ENCODE measurements at places on chromosomes 1 and 21.

GRCh38 chr1:30329802-30330557, 393.4 kb downstream of the MATN1 start:
- DNase-seq = no peak

GRCh38 chr1:64963466-64963865, 2.9 kb downstream of the JAK1 start:
- DNase-seq = no peak

DNA sequence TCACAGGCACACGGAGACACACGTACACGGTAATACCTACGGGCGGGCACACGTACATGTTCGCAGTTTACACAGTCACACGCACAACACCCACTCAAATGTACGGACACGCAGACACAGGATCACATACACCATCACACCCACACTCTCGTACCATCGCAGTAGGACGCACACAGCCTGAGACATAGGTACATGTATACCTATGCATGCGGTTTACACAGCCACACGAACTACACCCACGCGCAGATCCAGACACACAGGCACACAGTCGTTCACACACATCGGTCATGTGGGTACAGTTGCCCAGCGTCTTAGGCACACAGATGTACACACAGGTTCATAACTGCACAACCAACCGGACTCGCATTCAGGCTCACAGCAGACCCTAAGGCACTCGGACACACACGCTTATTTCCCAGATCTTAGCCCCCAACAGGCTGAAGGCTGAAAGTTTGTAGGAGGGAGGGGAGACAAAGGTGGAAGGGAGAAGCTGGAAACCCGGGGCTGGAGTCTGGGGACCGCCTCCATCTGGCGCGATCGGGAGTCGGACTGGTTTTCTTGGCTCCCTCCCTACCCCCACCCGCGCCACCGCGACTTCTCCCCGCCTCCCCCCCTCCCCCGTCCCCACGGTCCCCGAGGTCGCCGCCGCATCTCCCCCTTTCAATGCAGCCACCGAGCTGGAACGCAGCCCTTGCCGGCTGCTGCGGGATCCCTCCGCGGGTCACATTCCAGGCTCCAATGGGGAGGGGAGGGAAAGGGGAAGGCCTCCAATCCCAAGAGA, 51.9 kb upstream of the SYNC start:
- DNase-seq = no peak

DNA sequence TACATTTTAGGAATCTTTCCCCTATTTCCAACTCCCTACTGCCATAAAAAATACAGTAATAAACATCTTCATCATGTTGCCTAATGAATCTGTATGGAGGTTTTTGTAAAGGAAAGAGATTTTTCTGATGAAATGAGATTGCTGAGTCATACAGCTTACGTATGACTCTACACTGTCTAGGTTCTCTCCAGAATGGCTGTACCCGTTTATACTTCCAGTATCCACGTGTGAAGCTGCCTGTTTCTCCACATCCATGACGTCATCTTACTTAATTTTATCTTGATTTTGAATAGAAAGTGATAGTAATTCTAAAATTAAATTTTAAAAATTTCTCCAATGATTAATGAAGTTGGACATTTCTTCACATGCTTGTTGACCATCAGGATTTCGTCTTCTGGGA, 103.7 kb downstream of the COQ8A start:
- DNase-seq = no peak

- no peak for DNase-seq
Observed at GRCh38 chr1:42463921-42464320, 835 bp downstream of the CCDC30 start.

GRCh38 chr21:43716376-43717165, 2.4 kb upstream of the PDXK start:
- DNase-seq = no peak

- no peak for DNase-seq
Observed at GRCh38 chr1:39789571-39790110, 976 bp upstream of the BMP8B start.

Data from activated CD4-positive, alpha-beta T cell treated with anti-CD3 and anti-CD28 coated beads for 24 hours (primary cell).